ENCODE measurements at places on chromosomes 16 and 17.

DNA sequence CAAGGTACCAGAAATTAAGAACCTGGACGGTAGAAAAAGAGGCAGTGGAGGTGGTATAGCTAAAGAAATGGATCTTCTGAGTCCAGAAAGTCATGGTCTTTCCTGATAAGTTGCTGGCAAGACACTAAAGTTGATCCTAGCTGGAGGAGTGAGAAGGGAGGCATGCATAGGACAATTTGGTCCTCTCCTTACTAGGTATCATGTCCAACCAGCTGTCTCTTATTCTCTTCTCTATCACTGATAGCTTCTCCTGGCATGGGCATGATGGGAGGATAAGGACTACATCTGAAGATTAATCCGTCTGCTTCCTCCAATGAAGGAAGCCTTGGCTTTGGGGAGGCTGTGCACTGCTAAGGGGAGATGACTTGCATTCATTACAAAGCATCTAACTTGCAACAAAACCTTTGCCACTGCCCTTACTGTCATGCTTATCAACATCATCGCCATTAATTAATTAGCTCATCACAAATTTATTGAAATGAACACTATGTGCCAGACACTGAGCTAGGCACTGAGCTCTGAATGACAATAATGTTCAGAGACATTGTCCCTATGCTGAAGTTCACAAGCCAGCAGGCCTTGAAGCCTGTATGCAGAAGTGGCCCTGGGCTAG, 3.1 kb upstream of the FAM117A start:
- no peak for DNase-seq

GRCh38 chr16:17578981-17579874, 108.5 kb upstream of the XYLT1 start:
- peak; percentile 64 for DNase-seq

DNA sequence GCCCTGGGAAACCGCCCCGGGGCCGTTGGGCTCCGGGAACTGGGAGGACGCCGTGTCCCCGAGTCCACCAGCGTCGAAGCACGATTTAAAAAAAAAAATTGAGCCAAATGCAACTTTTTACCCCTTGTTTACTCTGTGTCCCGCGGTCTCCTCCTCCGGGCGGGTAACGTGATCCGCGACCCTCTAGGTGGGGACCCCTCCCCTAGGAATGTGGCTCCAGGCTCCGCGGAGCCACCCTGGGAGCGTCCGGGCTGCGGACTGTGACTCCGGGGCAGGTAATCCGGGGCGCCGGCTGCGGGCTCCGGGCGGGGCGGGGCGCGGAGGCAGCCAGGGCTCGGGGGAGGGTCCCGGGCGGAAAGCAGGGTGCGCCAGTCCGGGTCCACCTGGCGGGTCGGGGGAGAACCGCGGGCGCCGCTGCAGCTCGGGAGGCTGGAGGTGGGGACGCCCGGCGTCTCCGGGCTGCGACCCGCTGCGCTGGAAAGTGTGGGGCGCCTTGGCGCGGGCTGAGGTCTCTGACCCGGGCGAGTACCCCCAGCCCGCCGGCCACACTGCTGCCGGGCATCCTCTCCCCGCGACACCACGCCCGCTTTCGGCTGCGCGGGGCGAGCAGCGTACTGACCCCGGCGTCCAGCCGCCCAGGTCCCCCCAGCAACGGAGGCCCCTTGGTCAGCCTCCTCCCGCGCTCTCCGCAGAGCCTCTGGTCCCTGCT, 852 bp upstream of the HELZ start:
- no peak for DNase-seq

DNA sequence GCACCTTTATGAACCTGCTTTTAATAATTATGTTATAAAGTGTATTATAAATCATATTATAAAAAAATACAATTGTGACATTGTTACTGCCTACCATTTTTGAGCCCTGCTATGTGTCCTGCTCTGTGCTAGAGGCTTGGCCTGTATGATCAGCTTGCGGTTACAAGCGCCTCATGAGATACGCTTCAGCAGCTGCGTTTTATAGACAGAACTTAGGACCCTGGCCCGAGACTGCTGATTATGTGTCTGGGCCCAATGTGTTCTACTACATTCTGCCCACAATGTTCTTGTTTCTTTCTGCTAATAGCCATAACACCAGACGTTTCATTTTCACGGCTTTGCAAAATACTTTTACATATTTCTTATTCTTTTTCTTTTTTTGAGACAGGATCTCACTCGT, 395.8 kb downstream of the SLC39A11 start:
- no peak for DNase-seq

GRCh38 chr16:22375117-22375962, 921 bp upstream of the CDR2 start:
- DNase-seq = no peak

DNA sequence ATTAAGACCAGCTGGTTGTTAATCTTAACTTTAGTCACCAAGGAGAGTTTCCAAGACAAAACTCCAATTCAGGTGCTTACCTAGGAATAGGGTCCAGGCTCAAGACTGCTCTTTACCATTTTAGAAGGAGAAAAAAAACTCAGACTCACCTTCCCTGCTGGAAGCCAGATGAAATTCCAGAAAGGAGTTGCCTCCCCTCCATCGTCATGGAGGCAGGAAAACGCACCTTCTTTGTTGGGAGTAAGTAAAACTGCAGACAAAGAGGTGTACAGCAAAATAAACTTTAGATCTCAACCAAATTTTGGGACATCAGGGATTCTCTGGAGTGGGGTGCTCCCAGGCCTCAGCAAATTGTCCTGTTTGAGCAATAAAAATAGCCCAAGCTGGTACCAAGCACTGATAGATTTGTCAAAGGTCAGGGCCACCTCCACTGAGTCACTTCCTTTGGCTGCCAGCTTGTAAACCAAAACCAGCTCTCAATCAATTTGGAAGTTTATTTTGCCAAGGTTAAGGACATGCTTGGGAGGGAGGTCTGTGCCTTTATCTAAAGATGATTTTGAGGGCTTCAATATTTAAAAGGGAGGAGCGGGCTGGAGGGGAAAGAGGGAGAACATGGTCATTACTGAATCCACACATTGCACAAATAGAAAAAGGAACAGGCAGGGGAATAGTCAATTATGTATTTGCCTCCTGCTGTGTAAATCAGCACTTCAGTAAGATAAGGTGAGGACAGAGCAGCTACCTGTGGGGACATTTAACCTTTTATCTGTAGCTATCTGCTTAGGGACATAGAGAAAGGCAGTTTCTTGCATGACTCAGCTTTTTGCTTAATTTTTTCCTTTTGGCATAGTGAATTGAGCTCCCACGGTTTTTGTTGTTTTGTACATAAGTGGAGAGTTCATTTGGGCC, 1.5 kb upstream of the ALDH3A2 start:
- DNase-seq = peak; percentile 58

GRCh38 chr16:769184-769784, 8.8 kb downstream of the MSLN start:
- no peak for DNase-seq

- no peak for DNase-seq
Measured at GRCh38 chr17:39243155-39243554, 17.4 kb upstream of the STAC2 start.

All from inflammatory macrophage treated with lipopolysaccharide for 4 hours (primary cell).